ENCODE measurements at places on chromosomes 2 and 18. TPM values are rescaled to one million over a fixed set of nuclear protein-coding genes. Genes with fewer than 3 reads are reported as not detected.

The TMEM247 gene
- not detected for total RNA-seq

The LIPG gene
- total RNA-seq: 11.0 TPM

- no peaks in the 10 kb centered on the region for H3K36me3 ChIP-seq
- H3K27me3 ChIP-seq: no peaks in the 10 kb centered on the region
- H3K4me3 ChIP-seq: no peak overlapping the region
- no peak overlapping the region for H3K27ac ChIP-seq
Observed at GRCh38 chr2:170567429-170567828, 147.7 kb upstream of the SP5 start.

GRCh38 chr2:236136538-236136937 lies 31.6 kb downstream of the GBX2 start:
- H3K4me1 ChIP-seq: no peaks in the 10 kb centered on the region
- H3K36me3 ChIP-seq: no peaks in the 10 kb centered on the region
- no peaks in the 10 kb centered on the region for H3K27me3 ChIP-seq
- H3K27ac ChIP-seq: no peak overlapping the region

DNA sequence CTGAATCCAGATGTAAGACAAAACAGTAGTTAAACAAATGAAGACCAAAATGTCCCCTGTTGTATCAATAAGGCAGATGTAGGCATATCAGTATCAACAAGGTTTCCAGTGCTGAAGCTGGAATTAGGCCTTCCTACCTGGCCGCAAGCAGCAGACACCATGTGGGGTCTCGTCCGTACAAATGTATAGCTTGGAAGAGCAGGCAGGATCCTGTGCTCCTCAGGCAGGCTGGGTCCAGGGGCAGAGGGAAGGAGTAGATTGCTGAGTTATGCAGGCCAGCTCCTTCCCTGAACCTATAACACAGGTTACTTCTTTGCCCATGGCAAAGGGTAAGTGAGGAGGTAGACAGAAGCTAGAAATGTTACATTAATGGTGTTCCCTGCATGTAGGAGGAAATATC lies 23.5 kb downstream of the NTSR2 start:
- no peaks in the 10 kb centered on the region for H3K4me1 ChIP-seq
- H3K27ac ChIP-seq: no peak overlapping the region

DNA sequence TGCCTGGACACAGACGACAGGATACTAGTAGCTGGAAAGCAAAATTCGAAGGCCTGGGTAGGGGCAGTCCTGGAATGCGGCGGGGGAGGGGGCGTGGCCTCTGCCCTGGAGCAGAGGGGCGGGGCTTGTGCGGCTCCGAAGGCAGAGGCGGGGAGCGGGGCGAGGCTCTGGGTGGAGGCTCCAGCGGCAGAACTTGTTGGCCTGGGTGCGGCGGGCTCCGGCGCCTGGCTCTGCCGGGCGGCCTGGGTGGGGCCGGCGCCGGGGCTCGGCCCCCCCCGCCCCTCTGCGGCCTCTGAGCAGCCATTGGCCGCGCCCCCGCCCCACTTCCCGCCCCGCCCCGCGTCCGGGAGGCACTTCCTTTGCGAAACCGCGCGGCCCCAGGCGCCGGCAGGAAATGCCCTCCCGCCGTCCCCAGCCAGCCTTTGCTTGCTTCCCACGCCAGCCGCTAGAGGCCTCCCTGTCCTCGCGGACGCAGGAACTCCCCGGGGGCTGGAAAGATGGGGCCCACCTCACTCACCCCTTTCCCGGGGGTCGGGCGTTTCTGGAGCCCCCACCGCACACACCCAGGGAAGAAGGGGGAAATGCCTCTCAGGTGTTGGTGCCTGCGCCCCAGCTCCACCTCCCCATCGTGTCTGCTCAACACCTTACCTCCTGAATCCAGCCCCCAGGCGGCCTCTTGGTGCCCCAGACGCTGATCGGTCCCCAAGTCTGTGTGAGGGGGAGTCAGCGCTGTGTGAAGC lies 6.7 kb downstream of the CTDSP1 start:
- H3K27ac ChIP-seq: peak overlapping the region; percentile 59
- no peaks in the 10 kb centered on the region for H3K27me3 ChIP-seq
